ENCODE measurements at places on chromosomes 16 and 17.

GRCh38 chr16:3363793-3364192 lies 8.1 kb downstream of the OR2C1 start:
- peak; percentile 36 for DNase-seq

DNA sequence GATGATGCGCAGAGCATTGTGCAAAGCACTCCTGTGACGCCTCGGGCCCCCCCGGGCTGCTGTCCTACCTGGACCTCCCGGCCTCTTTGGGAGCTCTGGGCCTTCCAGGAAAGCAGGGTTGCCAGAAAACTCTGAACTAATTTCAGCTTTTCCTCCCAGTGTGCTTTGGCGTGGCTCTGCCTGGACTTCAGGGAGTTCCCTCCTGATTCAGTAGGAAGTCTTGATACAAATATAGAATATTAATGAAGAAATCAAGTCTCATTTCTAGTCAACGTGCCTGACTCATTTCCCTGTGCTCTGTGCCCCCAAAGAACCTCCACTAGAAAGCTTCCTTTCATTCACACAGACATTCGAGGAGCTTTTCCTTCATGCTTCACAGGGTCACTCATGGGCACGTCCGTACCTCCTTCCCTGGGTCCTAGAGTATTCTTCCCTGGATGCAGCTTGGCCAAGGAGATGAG lies 84.0 kb upstream of the NOL11 start:
- no peak for DNase-seq

DNA sequence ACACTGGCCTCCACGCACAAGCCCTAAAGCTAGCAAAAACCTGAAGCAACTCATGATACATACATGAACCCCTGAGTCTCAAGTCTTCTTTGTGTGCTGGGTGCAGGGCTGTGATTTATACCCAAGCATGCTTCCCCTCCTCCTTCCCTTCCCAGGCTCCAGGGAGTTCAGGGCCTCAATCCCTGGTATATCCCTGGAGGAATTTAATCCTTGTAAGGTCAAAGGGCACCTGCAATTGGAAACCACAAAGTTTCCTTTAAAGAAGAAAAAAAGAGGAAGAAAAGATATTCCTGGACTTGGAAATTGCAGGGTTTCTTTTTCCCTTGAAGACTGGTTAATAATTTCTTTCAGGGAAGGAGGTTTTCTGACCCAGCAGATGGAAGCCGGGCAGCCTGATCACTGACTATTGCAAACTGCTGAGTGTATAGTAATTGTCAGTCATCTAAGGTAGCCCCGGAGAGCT lies 182.3 kb downstream of the AATF start:
- no peak for DNase-seq

DNA sequence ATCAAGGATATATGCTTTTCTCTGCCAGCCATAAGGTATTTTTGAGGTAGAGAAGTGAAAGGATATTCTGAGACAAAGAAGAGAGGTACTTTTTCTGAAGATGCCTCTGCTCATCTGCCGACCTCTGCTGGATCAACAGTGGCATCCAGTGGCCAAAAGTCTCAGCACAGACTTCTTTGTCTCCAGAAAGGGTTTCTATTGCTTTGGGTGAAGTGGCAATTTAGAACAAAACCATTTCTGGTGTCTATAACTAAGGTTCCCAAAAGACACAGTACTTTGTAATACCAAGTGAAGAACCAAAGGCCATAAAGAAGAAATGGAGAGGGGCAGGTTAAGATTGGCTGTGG lies 155.2 kb upstream of the C17orf78 start:
- DNase-seq, result peak; percentile 71

DNA sequence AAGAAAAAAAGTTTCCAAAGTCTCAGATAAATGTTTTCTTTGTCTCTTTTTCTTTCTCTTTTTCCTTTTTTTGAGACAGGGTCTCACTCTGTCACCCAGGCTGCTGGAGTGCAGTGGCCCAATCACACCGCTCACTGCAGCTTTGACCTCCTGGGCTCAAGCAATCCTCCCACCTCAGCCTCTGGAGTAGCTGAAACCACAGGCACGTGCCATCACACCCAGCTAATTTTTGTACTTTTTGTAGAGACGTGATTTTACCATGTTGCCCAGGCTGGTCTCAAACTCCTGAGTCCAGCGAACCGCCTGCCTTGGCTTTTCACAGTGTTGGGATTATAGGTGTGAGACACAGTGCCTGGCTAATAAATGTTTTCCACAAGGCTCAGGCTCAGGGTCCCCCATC lies 53.3 kb upstream of the KSR1 start:
- DNase-seq, result no peak

GRCh38 chr17:73591296-73592078 lies 52.8 kb downstream of the SDK2 start:
- peak; percentile 63 for DNase-seq

- DNase-seq, result no peak
These were observed 7.7 kb downstream of the ASIC2 start for GRCh38 chr17:33285413-33285812.

DNA sequence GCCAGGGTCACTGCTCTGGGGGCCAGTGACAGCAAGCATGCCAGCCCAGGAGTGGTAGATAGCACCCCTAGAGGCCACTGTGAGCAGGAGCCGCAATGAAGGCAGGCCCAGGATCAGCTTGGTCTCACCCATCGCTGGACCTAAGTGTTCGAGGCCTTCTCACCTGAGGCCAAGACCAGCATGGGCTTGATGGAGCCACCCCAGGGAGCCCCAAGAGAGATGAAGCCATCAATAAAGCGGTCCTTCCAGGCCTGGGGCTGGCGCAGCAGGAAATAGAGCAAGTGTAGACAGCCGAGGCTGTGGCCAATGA lies 1.8 kb downstream of the LCAT start:
- DNase-seq, result peak; percentile 75

GRCh38 chr17:71631483-71631882 lies 489.3 kb upstream of the SOX9 start:
- no peak for DNase-seq

- DNase-seq, result peak; percentile 15
These were observed 32.5 kb downstream of the ABCC12 start for GRCh38 chr16:48123104-48123788.

DNA sequence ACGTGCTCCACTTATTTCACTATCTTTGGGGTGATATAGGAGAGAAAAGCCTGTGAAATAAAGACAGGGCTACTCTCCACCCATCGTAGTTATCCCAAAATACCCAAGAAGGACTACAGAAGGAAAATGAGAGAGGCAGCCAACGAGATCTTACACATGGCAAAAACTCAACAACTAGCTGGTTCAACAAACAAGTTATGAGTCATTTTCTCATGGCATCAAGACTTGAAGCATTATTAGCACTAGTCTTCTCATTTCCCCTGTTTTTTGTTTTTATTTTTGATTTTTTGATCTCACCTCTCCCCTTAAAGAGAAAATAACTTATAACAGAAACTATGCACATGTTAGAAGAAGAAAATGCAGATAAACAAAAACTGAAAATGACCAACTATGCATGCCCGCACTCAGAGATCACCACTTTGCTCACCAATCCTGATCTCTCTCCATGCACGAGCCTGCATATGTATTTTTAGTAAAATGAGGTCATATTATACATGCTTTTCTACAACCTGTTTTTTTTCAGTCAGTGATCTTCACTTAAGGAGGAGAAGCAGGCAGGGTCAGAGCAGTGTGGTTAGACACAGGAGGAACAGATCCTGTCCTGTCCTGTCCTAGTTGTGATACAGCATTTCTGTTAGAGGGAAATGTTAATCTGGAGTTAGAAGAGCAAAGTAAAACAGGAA lies 22.8 kb downstream of the FAM117A start:
- DNase-seq, result peak; percentile 54

All from hematopoietic multipotent progenitor cell treated with erythropoietin and hydrocortisone succinate and interleukin-3 and kit ligand, for 4 days (in vitro differentiated cells).